DMS79 treated with DMSO at 0.1 percent for 48 hours (cell line): ENCODE measurements at places on chromosomes 6 and 20.

- DNase-seq, result no peak
Measured at GRCh38 chr6:147065786-147066185, 138.4 kb upstream of the STXBP5 start.

DNA sequence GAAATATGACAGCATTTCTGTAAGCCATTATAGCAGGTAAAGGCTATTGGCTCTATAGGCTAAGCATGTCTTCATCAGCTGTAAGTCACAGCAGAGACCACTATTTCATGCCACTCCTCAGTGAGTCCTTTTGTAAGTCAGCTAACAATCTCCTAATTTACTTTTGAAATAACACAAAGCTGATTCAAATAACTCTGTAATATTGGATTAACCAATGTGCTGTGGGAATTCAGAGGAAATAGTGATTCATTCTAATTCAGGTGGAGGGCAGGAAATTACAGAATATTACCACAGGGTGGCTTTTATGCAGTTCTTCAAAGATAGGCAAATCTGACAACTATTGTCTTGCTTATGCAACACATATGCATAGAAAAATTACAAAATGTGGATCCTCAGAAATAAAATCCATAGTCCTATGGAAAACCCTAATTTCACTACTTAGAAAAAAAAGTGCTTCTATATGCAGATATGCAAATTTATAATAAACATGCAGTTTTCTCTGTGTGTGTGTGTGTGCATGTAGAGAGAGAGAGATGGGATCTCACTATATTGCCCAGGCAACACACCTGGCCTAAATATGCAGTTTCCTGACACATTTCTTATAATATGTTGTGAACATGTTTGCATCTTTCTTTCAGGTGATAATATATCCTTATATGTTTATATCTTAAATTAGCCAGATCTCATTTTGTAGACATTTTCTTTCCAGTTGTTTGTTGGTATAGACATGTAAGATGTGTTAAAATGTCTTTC, 4.8 kb upstream of the SMIM28 start:
- DNase-seq, result no peak

DNA sequence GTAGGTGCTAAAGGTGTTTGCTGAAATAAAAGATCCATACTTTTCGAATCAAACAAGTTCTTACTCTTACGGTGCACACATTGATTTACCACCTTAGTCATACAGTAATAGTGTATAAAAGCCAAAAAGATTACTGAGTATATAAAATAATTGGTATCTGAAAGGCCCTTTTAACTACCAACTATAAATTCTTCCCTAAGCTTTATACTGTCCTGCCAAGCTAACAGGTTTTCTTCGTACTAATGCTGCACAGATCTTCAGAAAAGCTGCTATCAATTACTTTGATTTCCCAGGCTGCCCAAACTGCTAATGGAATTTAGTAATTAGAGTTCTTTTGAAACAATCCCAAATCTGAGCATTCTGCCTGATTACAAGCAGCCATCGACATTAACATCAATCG, 97.5 kb downstream of the PRKN start:
- DNase-seq, result no peak

DNA sequence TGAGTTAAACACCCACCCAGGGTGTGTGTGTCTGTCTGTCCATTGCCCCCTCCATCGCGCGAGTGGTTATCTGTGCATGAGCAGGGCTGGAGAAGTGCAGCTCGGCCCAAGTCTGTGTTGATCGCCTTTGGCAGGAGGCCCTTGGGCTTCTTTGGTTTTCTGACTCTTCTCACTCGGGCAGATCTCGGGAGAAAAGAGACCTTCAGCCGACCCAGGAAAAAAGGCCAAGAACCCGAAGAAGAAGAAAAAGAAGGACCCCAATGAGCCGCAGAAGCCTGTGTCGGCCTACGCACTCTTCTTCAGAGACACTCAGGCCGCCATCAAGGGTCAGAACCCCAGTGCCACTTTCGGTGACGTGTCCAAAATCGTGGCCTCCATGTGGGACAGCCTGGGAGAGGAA, 132.9 kb downstream of the JPH2 start:
- no peak for DNase-seq

- no peak for DNase-seq
Measured at GRCh38 chr6:6560909-6561308, 27.6 kb upstream of the LY86 start.

- DNase-seq, result peak; percentile 11
Measured at GRCh38 chr6:170179616-170180324, 111.1 kb downstream of the DLL1 start.

- DNase-seq, result no peak
Measured at GRCh38 chr6:134878136-134878535, 71.8 kb downstream of the ALDH8A1 start.

- peak; percentile 75 for DNase-seq
Measured at GRCh38 chr6:31620586-31621319, at the start of gene PRRC2A. Gene PRRC2A, plus strand, starts transcription at chr6:31620715. Its CDS starts 2,075 bp downstream, at chr6:31622790.

GRCh38 chr6:147382945-147383554, 125.4 kb upstream of the SAMD5 start:
- DNase-seq, result no peak

DNA sequence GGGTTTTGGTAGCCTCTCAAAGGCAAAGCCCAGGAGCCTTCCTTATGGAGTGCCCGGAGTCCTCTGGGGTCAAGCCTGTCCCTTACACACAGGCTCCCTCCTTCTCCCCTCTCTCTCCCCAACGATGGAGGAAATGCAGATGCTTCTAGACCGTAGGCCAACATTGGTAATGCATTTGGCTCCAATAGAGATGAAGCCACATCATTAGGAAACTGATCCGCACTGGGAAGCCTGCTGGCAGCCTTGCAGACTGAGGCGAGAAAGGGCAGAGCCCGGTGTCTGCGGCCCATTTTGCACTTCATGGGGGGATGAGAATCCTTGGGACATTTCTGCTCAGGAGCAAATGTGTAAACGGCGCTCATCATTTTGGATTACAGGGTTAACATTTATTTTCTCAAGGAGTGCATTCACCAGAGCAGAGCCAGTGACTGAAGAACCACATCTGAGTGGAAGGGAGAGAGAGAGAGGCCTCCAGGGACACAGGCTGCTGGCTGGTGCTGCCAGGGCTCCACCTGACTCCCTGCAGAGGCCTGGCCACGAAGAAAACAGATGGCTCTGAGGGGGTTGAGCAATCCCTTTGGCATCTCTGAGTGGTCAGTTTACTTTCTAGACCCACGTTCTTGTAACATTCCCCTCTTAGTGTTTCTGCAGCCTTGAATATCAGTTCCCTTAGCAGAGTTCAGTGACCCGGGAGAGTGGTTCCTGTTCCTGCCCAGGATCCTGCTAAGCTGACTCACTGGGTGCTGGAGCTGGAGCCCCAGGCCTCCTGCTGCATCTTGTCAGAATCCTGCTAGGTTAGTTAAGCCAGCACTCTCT, 4.4 kb upstream of the CST3 start:
- DNase-seq, result no peak

GRCh38 chr20:22282696-22283095, 301.7 kb downstream of the FOXA2 start:
- no peak for DNase-seq

- no peak for DNase-seq
Measured at GRCh38 chr6:106519460-106520394, 109.6 kb downstream of the RTN4IP1 start.

DNA sequence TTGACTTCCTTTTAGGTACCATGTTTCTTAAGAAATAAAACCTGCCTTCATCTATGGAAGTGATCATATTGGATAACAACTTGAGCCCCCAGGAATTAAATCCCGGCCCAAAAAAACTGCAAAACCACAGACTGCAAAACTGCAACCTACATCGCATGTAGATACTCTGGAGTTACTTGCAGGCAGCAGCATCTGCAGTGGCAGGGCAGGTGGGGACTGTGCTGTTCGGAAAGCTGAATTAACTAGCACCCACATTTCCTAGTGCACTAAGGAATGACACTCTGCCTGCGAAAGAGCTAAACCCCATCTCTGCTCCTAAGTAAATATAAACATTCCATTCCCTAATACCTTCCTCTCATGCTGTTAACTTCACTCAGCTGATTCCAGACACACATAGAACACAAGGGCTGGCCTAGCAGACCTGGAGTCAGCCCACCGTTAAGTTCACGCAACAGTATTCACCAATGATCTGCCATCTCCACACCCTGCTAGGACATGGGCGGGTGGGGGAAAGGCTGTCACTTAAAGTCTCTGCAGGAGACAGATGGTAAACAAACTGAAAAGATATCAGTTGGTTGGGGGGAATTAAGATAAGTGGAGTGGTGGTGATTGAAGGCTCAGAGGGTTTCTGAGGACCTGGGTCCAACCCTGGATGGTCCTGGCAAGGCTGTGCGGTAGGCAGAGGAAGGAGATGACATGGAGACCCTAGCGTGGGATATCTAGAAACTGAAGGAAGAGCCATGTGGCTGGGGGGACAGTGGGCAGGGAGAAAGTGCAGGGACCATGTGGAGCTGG, 128.4 kb downstream of the SYCP2 start:
- no peak for DNase-seq

DNA sequence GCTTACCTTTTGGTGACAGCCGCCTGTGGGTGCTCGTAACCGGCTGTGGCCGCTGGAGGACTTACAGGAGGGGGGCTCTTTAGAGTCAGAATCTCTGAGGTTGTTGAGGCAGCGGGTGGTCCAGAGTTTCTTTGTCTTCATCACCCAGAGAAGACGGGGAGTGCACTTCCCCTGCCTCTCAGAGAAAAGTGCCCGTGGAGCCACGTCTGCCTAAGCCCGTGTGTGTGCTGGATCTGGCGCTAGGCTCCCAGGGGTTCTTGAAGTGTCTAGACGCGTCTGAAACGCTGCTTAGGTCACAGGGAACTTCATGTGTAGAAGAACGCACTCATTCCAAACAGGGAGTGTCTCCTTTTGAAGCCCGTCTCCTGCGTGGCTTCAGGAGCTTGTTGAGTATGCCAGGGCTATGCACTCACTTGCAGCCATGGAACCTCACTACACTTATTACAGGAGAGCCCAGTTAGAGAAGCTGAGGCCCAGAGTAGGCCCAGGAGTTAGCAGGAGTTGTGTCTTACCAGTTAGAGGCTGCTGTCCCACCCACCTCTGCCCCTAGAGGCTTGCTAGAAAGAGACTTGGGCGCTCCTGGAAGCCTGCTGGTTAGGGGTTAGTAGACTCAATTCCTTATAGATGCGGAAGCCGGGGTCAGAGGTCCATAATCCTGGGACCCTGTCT, 1.3 kb downstream of the LSM14B start:
- peak; percentile 35 for DNase-seq

DNA sequence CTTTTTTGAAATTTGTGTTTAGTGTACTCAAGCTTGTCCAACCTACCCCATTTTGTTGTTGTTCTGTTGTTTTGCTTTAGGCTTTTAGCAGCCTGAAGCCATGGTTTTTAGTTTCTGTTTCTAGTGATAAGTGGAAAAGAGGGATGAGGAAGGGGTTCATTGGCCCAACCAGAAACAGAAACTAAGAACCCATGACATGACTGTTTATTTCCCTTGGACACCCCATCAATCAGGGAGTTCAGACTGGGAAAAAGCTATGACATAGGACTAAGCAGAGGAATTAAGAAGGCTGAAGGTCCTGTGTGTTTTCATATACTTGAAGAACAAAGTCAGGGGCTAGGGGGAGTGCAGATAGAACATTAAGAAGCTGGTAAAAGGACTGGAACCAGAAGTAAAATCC, 194.5 kb upstream of the THEMIS start:
- DNase-seq, result no peak
